ENCODE measurements at places on chromosomes 5 and 9.

DNA sequence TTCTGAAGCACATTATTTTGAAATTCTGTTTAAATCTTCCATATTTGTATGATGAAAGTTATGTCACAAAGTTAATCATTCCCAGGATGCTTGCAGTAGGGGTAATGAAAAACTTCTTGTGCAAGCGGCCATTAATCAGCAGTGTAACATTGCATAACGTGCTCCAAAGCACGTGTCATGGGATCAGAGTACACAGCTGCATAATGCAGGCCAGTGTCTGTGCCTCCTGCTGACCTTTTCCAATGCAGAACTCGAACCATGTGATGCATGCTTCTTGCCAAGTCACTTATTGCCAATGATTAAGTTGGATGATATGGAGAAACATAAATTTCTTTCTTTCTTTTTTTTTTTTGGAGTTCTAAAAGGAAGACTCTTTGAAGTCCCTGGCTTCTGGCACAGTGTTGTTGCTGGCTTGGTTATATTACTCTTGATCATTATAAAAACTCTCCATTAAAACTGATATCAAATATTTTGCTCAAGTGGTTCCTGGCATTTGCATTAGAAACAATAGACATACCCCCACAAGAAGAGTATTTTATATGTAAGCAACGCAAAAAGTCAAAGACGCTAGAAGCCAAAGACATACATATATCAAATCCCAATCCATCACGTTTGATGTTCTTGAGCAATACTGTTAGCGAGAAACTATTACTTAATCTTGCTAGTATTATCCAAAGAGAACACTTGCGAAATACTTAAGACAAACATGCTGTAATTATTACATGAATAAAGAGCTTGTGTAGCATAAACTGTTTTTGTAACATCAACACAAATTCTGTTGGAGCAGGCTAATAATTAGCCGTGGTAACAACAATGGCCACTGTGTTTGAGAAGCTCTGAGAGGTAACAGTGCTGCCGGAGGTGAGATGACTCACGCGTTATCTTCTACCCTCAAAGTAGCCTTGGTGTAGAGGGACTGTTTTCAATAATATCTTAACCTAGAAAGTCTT, 164.2 kb downstream of the AUH start:
- DNase-seq = no peak

- no peak for DNase-seq
These were observed 199.0 kb upstream of the OTULINL start for GRCh38 chr5:14382640-14383039.

DNA sequence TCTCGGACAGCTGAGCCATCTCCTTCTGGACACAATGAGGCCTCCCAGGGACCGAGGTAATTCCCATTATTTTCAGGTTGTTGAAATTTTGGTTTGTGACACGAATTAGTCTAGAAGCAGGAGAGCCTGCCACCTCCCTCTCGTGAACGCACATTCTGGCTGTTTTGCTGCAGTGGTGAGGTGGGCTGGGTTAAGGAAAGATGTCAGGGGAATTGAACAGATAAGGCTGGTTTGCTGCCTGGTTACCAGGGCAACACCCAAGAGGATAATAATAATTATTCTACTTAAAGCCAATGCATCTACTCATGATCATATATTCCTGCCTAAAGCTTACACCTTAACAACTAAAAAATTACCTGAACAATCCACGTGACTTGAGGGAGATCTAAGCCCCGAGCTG, 38.1 kb downstream of the DDX31 start:
- DNase-seq = no peak

DNA sequence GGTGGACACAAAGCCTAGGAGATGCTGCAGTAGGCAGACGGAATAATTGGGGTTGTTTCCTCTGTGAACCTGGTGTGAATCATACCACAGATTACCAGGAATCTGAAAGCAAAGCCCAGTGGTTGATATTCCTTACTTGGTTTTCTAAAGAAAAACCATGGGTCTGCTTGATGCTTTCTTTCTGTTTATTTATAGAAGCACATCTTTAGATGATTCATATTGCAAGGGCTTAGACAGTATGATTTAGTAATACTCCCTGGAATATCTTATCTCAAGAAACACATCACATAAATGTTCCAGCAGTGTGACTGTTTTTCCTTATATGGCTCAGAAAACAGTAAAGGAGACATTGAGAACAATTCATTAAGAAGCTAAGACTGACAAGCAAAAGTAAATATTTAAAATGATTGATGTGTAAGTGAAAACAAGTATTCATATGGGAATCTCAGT, 623.3 kb downstream of the RAB3C start:
- DNase-seq = no peak

DNA sequence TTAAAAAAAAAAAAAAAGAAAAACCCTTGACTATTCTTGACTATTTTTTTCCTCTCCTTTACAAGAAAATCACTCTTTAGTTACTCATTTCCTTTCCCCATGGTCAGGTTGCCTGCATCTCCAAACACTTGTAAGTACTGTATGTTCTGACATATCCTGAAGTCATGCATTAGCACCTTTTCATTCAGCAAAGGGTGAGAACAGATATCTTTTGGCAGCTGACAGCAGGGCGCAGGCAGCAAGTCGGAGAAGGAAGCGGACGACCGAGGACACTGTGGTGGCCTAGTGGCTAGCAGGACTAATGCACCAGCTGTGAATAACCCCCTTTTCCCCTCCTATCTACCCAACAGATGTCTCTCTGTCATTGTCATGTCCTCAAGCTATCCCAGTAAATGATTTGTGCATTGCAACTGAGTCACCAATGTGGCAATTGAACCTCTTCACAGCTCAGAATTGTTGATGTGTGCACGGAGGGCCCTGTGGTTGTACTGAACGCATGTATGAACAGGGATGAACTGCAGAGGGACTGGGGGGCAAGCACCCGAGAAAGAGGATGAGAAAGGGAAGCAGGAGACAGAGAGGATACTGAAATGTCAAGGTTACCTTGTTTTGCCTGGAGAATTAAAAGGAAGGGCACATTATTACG, 996.0 kb upstream of the ARRDC3 start:
- no peak for DNase-seq

- peak; percentile 16 for DNase-seq
These were observed 84.5 kb upstream of the CTNNA1 start for GRCh38 chr5:138668451-138669380.

DNA sequence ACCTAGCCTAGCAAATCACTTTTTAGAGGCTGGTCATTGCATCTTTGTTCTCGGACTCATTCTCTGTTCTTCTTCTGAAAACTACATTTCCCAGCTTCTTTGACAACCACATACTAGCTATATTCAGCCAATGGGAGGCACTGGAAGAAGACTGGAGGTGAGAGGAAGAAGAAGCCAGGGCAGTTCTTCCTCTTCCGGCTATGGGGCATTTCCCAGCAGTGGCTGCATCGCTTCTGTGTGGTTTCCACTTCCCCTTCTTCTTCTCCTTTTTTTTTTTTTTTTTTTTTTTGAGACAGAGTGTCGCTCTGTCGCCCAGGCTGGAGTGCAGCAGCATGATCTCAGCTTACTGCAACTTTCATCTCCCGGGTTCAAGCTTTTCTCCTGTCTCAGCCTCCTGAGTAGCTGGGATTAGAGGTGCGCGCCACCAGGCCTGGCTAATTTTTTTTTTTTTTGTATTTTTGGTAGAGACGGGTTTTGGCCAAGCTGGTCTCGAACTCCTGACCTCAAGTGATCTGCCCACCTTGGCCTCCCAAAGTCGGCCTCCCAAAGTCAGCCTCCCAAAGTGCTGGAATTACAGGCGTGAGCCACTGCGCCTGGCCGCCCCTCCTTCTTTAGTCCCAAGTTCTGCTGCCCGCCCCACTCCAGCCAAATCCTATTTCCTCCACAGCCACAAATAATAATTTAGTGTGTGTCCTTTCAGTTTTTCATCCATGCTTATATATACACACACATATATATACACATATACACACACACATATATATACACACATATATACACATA, 6.9 kb upstream of the UBAP1 start:
- DNase-seq = peak; percentile 19

DNA sequence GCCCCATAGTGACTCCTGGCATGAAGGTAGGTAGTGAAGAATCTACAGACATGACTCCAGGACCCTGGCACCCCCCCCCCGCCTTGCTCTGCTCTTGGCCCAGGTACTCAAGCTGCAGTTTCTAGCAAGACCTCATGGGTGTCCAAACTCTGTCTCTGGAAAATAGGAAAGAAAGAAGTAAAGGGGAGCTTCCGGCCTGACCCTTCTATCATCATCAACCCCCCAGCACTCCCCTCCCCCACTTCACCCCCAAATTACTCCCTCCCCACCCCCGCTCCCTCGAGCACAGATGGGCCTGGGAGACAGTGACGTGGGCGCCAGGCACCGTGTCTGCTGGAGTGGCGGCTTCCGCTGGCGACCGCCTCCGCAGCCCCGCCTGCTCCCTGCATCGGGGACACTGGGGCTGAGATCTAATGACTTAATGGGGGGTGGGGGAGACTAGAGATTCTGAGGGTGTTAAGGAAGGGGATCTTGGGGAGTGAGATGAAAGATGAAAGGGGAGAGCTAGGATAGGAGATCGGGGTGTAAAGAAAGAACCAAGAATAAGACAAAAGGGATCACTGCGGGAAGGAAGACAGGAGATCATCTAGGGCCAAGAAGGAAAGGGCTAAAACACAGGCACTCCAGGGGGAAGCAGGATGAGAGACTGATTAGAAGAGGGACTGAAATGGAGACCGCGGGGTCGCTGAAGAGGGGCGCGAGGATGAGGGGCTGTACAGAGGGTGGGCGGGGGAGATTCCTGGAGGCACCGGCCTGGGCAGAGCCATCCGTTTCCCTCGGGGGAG, 1.1 kb upstream of the DNAJB5 start:
- DNase-seq = no peak

DNA sequence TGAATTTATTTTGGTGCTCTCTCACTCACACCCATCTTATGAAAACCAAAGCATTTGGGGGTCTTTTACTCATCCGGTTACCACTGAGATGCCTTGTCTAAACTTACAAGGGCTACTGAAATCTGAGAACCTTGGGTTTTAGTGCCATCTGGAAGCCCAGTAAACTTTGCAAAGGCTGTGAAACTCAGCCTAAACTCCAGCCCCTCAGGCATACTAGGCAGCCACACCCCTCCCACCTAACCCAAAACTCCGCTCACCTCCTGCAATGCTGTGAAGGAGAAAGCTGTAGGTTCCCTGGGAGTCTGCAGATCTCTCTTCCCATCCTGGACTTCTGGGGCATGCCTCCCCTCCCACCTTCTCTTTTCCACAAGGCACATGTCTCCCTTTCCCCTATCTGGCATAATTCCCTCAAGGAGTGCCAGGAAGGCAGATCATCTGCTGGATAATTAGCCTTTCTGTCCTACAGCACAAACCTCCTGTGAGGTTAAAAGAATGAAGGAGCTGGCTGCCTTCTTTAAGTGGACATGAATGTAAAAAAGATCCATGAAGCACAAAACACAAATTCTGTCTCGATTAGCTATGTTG, 71.5 kb upstream of the ANXA1 start:
- no peak for DNase-seq

Data from stimulated activated CD8-positive, alpha-beta memory T cell treated with anti-CD3 and anti-CD28 coated beads, Interleukin-7, amount 100 ng/mL, for 48 hours (primary cell).